Fibroblast of upper back skin (primary cell): ENCODE measurements at places on chromosomes 4 and X.
A peak's percentile ranks its signal among the peaks of the same experiment; 100 is the strongest.

- DNase-seq: no peak
Observed at GRCh38 chr4:5716391-5716790, 5.4 kb downstream of the EVC start.

DNA sequence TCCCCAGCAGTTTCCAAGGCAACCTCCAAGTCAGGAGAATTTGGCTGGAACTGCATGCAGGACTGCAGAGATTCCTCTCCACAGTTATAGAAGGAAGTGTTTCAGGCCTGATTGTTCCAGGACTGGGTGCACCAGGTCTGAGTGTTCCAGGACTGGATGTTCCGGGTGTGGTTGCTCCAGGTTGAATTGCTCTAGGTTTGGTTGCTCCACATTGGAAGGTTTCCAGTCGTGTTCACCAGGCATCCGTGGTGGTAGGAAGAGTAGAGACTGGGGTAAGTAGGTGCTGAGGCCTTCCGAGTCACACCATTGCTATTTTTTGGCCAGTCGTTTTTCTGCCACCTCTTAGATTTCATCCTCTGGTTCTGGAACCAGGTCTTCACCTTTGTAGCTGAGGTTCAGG lies 105.4 kb downstream of the MSN start:
- DNase-seq: no peak

GRCh38 chrX:110327336-110327735 lies 9.5 kb upstream of the AMMECR1 start:
- DNase-seq: no peak

GRCh38 chr4:115234405-115235093 lies 121.1 kb upstream of the NDST4 start:
- DNase-seq: peak; percentile 1

DNA sequence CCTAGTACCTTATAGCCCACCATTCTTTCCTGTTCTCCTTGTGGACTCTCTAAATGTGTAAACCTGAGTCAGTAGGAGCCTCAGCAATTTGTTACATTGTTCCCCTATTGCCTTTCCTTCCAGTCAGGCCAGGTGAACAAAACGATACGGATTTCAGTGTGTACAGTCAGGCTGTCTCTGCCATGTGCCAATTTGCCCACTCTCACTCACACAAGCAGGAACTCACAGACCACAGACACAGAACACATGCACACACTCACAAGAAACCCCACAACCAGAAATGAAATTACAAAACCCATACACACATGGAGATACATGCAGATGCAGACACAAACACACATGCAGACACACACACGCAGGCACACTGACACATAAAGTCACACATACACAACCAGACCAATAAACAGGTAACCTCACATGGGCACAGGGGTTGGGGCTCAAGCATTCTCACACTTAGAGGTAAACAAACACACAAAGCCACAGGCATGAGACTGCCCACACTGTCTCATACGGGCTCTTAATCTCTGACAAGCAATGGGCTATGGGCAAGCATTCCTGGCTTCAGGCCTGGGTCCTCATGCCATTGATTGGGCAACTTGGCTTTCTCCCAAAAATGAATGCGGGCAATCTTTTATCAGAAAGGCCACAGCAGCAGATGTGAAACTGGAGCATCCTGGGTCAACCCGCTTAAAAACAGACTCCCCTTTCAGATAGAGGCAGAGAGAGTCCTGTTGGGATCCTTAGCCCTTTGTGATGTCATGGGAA lies 68.7 kb downstream of the NBDY start:
- no peak for DNase-seq

- DNase-seq: no peak
Observed at GRCh38 chr4:185332575-185333464, 62.9 kb downstream of the LRP2BP start.

DNA sequence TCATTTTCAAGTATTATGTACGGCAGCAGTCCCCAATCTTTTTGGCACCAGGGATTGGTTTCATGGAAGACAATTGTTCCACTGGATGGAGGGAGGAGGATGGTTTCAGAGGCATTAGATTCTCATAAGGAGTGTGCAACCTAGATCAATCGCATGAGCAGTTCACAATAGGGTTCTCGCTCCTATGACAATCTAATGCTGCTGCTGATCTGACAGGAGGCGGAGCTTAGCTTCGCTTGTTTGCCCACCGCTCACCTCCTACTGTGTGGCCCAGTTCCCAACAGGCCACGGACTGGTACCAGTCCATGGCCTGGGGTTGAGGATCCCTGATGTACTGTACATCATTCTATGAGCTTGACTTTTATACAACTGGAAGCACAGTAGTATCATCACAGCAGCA lies 48.4 kb downstream of the SMIM20 start:
- no peak for DNase-seq

GRCh38 chr4:138573246-138573645 lies 331.1 kb upstream of the SLC7A11 start:
- no peak for DNase-seq

DNA sequence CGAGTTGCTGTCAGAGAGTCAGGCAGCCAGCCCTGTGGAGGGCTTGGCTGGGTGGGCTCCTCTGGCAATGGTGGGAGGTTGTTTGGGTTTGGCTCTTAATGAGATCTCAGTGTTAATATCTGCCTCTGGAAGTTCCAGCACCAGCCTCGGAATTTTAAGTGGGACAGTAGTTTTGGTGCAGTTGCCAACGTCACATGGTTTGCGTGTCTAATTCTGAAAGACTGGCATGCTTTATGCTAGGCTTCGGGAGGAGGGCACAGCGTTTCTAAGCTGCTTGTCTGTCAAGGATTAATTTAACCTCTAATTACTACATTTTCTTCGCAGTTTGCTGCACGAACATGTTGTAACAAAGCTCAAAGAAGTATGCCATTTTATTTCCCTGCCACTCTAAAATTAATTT lies 9.2 kb downstream of the MAMLD1 start:
- no peak for DNase-seq

DNA sequence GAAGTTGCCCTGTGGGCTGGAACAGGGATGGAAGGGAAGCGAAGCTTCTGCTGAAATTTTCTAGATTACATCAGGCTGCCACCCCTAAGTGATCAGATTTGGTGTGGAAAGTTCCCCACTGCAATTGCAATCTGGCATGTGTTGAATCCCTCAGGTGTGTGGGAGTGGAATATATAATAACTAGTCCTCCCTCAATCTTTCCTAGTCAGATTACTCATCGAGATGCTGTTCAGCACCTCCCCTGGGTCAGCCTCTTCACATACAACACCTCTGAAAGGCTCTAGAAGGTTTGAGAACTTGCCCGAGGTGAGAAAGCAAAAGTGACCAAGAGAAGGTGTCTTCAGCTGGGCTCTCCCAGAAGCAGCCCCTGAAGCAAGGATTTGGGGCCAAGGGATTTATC lies 336.8 kb downstream of the BCOR start:
- no peak for DNase-seq

DNA sequence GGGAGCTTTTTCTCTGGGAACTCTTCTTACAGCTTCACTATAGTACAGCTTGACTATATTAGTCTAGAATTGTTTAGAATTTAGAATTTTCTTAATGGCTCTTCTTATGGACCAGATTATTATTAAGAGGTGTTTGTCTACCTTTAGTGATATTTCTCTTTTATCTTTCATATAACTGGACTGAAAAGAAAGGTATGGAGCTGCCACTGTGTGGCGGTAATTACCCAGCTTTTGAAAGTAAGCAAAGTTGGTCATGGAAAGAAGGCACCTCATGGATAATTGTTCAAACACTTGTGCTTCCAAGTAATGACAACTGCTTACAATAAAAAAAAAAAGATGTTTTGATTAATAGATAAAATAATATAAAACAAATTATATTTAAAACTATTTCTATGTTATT lies 1112.5 kb downstream of the TECRL start:
- no peak for DNase-seq

GRCh38 chr4:7845493-7846128 lies 94.0 kb downstream of the AFAP1 start:
- DNase-seq: peak; percentile 17

- DNase-seq: no peak
Observed at GRCh38 chr4:47829438-47829837, 8.4 kb downstream of the CORIN start.

GRCh38 chr4:68348577-68348976 lies 1.3 kb downstream of the YTHDC1 start:
- no peak for DNase-seq

GRCh38 chr4:41418444-41418843 lies 119.5 kb upstream of the LIMCH1 start:
- peak; percentile 71 for DNase-seq

- DNase-seq: peak; percentile 71
Observed at GRCh38 chrX:47366041-47366722, 4.2 kb upstream of the ZNF157 start.

DNA sequence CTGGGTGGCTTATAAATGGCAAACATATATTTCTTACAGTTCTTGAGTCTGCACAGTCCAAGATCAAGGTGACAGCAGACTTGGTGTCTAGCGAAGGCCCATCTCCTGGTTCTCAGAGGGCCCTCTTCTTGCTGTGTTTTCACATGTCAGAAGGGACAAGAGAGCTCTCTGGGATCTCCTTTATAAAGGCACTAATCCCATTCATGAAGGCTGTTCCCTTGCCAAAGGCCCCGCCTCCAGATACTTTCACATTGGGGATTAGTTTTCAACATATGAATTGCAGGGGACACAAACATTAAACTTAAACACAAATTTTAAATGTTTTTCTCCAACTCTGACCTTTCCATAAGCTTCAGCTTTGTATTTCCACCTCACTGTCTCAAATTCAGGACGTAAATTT lies 1135.0 kb upstream of the TENM3 start:
- no peak for DNase-seq

GRCh38 chr4:150609131-150609530 lies 27.2 kb downstream of the MAB21L2 start:
- no peak for DNase-seq

- DNase-seq: peak; percentile 53
Observed at GRCh38 chr4:139300431-139301112, 733 bp upstream of the NAA15 start.

- no peak for DNase-seq
Observed at GRCh38 chr4:168832763-168833575, 177.1 kb downstream of the CBR4 start.

GRCh38 chr4:85149676-85150075 lies 183.2 kb upstream of the WDFY3 start:
- DNase-seq: peak; percentile 70

DNA sequence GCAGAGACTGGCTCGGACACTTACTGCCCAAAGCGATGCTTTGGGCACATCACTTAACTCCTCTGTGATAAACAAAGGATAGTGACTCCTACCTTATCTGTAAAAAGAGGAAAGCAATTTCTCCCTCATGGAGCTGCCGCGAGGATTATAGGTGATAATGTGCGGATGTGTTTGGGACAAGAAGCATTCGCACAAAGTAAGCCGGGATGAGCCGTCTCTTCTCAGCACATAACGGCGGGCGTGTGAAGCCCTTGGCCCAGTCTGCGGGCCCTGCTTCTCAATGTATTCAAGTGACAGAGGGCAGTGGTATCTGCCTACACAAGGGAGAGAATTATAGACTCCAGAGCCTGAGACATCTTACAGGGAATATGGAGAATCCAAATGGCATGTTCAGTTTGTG lies 550.3 kb upstream of the CPEB2 start:
- DNase-seq: no peak

GRCh38 chr4:29588617-29589016 lies 1131.6 kb upstream of the PCDH7 start:
- DNase-seq: peak; percentile 22

GRCh38 chr4:772776-773175 lies 53.2 kb downstream of the CPLX1 start:
- no peak for DNase-seq

DNA sequence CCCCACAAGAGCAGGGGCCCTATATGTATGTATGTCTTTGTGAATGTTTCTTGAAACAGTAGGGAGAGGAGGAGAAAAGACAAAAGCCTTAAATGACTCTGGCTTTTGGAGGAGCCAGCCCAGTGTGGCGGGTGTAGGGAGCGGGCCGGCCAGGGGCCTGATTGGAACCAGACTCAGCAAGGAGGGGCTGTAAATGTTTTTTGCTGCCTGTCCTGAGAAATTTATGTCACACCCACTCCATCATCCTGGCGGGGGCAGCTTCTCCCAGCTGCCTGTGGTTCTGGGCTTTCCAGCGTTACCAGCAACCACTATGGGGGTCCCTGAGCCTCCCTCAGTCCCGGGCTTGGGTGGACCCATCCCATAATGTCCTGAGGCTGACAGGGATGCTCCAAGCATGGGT lies 130.8 kb downstream of the PJA1 start:
- no peak for DNase-seq

DNA sequence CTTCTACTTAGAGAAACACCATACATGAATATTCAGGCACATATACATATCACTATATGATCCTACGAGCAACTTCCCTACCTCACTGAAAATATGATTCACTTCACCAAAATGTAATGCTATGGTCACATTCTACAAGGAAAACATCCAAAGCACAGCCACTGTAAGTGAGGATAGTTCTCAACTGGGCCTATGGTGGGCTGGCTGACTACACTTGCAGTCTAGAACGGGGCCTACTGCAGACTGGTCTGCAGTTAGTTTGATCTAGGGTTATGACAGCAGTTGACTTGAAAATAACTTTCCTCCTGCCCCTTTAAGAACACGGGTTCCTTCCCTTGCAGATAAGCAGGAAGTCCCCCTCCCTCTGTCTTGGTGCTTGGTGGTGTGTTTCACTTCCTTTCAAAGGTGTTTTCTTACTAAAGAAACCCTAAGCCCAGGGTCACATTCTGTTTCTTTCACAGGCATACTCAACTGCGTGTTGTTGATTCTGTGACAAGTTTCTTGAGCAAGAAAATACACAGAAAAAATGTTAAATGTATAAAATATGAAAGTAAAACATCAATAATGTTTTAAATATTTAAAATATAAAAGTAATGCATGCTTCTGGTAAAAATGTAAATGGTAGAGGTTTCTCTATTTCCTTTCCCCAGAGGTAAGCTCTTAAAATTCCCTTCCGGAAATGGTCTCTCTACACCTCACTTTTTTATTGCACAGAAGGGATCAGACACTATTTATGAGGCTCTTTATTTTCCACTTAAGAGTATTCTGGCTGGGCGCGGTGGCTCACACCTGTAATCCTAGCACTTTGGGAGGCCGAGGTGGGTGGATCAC lies 18.0 kb upstream of the TMSB4X start:
- DNase-seq: peak; percentile 77

DNA sequence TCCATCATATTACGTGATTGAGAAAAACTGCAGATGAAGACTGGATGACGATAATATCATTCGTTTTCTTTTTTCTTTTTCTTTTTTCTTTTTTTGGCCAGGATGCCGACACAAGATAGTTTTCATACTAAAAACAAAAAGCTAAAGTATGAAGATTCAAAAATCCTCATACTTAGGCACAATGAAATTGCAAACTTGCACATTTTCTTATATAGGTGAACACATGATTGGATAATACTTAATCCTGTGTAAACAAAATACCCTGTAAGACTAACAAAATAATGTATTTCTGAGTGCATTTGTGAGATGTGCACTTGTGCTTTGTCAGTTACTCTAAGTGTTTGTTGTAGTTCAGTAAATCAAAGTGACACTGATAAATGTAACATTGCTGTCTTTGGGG lies 568.9 kb downstream of the ANKRD50 start:
- DNase-seq: no peak

- peak; percentile 80 for DNase-seq
Observed at GRCh38 chrX:10926891-10927290, 184.2 kb upstream of the HCCS start.

GRCh38 chrX:13009273-13009672 lies 34.4 kb downstream of the TMSB4X start:
- no peak for DNase-seq

- DNase-seq: peak; percentile 29
Observed at GRCh38 chr4:167722487-167722808, 369.9 kb upstream of the ANXA10 start.
